Activated T-cell treated with anti-CD3 and anti-CD28 coated beads for 24 hours (primary cell): ENCODE measurements at places on chromosomes 4 and X.

DNA sequence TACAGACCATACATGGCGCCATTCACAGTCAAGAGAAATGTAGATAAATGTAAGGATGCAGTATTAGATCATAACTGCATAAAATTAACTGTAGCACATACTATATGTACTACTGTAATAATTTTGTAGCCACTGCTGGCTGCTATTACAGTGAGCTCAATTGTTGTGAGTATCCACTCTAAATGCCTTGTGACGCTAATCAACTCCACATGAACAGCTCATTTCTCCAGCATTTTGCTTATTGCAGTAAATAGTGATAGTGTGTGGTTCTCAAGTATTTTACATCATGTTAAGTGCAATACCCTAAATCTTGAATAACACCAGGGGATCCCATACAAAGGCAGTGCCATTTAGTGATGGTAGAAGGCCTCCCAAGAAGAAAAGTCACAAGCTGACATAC, 21.2 kb downstream of the FGFBP1 start:
- DNase-seq: no peak

- no peak for DNase-seq
Measured at GRCh38 chr4:109574443-109574850, 14.4 kb downstream of the MCUB start.

GRCh38 chr4:111214371-111214770, 591.5 kb upstream of the PITX2 start:
- no peak for DNase-seq

GRCh38 chrX:154595559-154596249, 10.8 kb downstream of the CTAG1A start:
- no peak for DNase-seq

- DNase-seq: no peak
Measured at GRCh38 chr4:53039741-53040458, 177.8 kb downstream of the RASL11B start.

GRCh38 chr4:48032721-48033120, 16.1 kb downstream of the NIPAL1 start:
- DNase-seq: no peak

GRCh38 chr4:100165809-100166208, 24.5 kb downstream of the DDIT4L start:
- no peak for DNase-seq

DNA sequence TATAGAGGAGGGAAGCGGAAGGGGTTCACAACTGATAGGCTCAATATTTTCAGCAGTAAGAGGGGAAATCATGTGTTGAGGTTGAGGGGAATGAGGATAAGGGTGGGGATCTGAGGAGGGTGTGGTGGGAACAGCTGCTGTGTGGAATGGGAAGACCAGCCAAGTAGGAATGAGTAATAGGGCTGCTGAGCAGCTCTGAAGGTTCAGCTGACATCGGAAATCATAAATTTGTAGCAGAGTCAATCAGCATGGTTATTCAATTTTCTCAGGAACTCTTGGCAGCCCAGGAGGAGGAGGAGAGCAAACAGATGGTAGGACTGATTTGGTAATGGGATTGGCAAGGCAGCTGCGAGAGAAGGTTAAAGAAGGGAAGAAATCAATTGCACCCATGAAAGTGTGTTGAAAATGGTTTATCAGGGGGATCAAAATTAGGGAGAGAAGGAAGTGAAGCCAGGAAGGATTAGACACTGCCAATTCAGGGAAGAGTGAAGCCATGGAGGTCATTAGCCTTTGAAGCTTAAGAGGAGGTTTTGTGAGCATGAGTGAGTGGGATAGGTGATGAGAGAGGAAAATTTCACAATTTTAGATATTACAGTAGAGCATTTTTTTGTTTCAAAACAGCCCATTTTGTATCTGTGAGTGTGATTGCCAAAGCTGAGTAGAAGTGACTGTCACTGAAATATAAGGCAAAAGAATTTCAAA, 82.6 kb downstream of the PCDH7 start:
- no peak for DNase-seq

GRCh38 chr4:71595576-71596108, 188.2 kb downstream of the GC start:
- DNase-seq: no peak

- no peak for DNase-seq
Measured at GRCh38 chr4:46980851-46981250, 12.5 kb downstream of the GABRA4 start.

- no peak for DNase-seq
Measured at GRCh38 chr4:7798178-7798995, 141.3 kb downstream of the AFAP1 start.

DNA sequence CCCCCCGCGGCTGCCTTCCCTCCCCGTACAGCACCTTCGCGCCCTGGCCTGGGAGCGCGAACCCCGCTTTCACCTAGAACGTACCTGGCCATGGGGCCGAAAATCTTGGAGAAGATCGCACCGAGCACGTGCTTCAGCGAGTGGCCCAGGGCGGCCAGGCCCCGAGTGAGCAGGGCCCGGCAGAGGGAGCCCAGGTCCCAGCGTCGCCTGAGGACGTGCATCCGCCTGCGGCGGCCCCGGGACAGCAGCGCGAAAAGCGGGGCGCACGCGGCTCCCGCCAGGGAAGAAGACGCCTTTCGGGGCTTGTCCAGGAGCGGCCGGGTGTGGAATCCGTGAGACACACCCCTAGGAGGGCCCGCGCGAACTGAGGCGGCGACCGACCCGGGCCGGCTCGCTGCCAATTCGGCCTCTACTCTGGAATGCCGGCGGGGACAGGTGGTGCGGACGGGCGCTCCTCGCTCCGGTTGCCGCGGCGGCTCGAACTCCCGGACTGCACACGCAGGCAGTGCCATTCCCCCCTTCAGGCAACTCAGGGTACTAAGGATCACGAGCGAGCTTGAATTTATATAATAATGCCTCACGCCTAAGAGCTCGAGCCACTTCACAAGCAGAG, at the start of gene HS6ST2:
Gene HS6ST2 (minus strand): TSS at position 539 of the 613 bp plus-strand sequence.
- no peak for DNase-seq

DNA sequence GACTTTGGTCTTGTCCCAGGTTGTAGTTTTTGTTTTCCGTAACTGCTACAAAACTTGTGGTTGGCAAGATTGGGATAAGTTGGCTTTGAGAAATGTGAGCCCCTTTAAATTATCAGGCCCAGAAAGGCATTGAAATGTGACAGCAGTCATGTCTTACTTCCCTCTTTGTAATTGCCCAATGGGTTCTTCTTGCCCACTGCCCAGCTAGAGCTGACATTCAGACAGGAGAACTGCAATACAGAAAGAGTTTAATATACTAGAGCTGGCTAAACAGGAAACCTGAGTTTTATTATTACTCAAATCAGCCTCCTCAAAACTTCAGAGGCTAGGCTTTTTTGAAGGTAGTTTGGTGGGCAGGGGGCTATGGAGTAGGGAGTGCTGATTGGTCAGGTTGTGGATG, 288.3 kb downstream of the ZNF674 start:
- DNase-seq: no peak

GRCh38 chr4:111883557-111883999, 261.7 kb upstream of the FAM241A start:
- no peak for DNase-seq

DNA sequence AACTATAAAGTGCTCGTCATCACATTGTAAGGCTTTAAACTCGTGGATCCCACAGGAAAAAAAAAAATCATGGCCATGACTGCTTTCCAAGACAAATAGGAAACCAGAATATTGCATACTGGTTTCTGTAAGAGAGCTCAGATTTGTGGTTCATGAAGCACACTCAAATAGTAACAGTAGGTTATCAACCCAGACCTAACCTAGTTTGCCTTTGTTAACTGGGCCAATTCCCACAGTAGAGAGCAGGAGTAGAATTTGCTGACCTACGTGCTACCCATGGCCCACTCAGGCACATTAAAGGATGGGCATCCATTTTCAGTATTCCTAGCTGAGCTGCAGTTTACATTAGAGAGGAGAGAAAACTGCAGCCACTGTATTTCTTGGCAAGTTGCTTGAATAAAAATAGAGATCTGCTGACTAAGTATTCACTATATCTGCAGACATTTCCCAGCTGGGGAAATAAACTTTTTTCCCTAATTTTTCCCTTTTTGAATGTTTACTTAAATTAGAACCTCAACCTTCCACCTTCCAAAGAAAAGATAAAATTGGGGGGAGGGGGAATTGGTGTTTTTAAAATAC, 218.5 kb downstream of the SPANXN3 start:
- DNase-seq: no peak

DNA sequence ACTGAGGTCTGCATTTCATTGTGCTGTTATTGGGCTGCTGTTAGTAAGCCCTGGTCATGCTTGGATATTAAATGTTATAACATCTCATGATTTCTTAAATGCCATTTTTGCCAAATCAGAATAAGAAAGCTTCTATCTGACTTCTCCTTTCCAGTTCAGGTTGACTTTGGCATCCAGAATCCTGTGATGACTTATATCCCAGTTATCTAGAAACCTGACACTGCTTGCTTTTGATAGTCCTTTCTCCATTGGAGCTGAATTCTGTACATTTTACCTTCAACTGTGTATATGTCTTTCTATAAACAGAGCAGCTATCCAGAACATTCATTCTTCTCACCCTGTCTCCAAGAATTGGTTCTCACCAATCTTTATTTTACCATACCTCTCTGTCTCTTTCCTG, 257.7 kb upstream of the GNPDA2 start:
- DNase-seq: no peak

DNA sequence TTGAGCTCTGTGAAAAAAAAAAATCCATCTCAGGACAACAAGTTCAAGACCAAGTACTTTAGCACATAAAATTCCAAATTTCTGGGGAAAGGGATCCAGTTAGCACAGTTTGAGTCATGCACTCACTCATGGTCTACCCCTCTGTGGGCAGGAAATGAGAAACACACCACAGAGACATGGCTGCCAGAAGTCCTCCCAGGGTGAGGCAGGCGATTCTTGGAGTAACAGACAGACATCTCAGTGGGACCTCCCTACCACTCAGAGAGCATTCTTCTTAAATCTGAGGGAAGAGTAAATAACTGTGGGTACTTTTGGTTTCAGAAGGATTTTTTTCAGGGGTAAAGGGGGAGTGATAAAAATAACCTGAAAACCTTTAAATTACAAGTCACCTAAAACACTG, 14.1 kb downstream of the CXCL1 start:
- DNase-seq: no peak

DNA sequence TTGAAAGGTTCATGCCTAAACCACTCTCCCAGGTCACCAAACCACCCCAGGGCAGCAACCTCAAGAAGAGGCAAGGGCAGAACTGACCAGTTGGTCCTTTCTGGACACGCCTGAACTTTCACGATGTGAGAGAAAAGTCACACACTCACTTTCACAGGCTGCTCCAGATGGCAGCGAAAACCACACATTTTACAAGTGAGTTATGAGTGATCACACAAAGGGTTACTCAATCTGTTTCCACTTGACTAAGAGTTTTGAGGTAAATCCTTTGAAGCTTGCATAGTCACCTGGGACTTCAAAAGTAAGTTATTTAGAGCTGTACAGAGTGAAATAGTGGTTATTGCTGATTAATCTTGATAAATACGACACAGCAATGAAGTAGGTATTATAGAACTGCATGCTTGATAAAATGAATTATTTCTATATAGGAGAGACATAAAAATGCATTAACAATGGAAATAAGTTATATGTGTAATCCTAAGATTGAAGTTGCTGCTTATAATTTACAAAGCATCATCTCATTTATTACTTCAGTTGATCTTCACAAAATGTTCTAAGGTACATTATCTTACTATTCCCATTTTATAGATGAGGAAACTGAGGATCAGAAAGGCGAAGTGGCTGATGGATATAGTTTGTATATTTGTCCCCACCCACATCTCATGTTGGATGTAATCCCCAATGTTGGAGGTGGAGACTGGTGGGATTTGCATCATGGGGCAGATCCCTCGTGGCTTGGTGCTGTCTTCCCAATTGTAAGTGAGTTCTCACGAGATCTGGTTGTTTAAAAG, 103.0 kb upstream of the KLF3 start:
- no peak for DNase-seq

GRCh38 chrX:71514367-71515037, 18.4 kb upstream of the OGT start:
- no peak for DNase-seq

DNA sequence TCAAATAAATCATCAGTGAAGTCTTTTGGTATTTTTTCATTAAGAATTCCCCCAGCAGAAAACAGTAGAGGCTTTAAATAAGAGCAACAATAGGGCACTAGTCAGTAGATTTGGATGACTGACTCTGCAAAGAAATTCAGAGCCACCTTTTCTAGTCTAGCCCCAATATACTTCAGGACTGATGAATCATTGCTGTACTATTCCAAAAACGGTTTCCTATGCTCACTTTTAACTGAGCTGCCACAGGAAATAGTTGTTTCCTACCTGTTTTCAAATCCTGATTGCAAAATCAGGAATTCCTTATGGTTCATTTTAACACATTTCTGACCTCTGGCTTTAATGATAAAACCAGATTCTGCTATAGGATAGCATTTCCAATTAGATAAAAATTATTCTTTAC, 171.6 kb downstream of the NR3C2 start:
- DNase-seq: no peak

- no peak for DNase-seq
Measured at GRCh38 chr4:89101256-89102161, 9.8 kb upstream of the TIGD2 start.

DNA sequence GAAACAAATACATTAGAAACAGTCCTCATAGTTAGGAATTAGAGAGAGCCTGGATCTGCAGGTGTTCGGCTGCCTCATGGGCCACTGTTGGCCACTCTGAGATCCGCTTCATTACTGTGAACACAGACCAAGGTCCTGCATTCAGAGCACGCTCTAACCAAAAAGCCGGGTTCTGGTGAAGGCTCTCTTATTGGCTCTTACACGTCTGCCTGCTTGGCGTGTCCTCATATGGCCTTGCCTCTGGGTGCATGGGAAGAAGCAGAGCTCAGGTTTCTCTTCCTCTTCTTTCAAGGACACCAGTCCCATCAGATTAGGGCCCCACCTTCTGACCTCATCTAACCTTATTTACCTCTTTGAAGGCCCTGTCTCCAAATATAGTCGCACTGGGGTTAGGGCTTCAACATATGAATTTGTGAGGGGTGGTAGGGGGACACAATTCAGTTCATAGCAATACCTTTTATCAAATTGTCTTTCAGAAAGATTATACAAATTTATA, 37.1 kb upstream of the ELF2 start:
- DNase-seq: no peak

- DNase-seq: no peak
Measured at GRCh38 chr4:176479767-176480166, 160.0 kb downstream of the SPCS3 start.

- DNase-seq: no peak
Measured at GRCh38 chrX:107851215-107851614, 25.5 kb downstream of the MID2 start.

- no peak for DNase-seq
Measured at GRCh38 chr4:136784326-136784725, 748.0 kb downstream of the PCDH18 start.

- DNase-seq: no peak
Measured at GRCh38 chr4:79399076-79399475, 9.0 kb downstream of the GK2 start.
